Stimulated activated CD8-positive, alpha-beta memory T cell treated with anti-CD3 and anti-CD28 coated beads, Interleukin-12 subunit alpha, Interleukin-12 subunit beta, amount 100 ng/mL, for 4 hours (primary cell): ENCODE measurements at places on chromosomes 5 and 9.

GRCh38 chr9:128684325-128685199 is 4.5 kb upstream of the SET start:
- DNase-seq = peak; percentile 49

GRCh38 chr9:123649909-123650308 is 280.0 kb downstream of the DENND1A start:
- no peak for DNase-seq

GRCh38 chr9:108972626-108973209 is 38.5 kb downstream of the ABITRAM start:
- no peak for DNase-seq

DNA sequence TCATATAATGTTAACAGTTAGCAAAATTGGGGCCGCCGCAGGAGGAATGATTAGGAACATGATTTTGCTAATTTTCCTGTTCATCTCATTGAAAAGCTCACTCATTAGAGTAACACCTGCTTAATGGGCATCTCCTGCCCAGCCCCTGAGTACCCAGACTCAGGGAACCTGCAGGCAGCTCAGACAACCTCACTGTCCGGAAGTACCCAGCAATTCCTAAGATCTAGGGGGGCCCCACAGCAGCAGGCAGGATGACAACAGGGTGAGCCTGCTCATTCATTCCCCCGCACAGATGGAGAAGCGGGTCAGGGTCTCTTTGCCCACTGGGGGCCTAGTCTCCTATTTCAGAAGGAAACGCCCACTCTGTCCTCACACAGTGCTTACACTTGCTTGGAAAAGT is 12.6 kb downstream of the FAM78A start:
- DNase-seq = no peak

- DNase-seq = no peak
Observed at GRCh38 chr5:125409861-125410536, 663.6 kb upstream of the ZNF608 start.

- no peak for DNase-seq
Observed at GRCh38 chr5:74040065-74040551, 414.1 kb downstream of the ARHGEF28 start.

DNA sequence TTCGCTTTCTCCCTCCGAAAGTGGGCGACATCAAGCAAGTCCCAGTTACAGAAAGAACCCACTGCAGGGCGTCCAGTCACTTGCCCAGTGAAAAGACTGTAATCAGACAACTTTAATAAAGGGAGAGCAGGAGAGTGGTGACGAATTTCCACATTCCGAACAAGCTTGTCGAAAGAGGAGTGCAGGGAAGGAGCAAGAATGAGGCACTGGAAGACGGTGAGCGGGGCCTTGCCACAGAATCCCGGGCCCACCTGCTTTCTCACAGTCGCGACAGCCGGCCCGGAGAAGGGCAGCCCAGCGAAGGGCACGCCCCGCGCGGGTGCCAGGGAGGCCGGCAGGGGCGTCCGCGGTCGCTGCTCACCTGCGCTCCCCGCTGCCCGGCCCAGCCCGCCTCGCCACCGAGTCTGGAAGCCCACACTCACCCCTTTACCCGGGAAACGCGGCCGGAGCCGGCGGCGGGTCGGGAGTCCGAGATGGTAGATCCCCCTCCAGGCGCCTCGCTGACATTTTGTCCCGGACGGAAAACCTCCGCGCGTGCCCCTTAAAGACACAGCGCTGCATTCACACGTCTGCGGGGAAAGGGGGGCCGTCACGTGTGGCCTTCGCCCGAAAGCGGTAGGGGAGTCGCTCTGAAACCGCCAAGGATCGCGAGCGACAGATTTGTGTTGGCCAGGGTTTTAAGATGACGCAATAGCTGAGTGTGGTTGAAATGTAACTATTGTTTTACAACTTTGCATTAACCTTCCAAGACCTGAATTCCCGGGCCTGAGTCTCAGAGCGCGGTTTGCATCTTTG is at the start of gene ZBED3:
Gene ZBED3 (minus strand): TSS at position 597 of the 795 bp plus-strand sequence. CDS start 9,407 bp downstream, outside the sequence.
- DNase-seq = peak; percentile 39
